ENCODE measurements at places on chromosomes 5 and 9.

DNA sequence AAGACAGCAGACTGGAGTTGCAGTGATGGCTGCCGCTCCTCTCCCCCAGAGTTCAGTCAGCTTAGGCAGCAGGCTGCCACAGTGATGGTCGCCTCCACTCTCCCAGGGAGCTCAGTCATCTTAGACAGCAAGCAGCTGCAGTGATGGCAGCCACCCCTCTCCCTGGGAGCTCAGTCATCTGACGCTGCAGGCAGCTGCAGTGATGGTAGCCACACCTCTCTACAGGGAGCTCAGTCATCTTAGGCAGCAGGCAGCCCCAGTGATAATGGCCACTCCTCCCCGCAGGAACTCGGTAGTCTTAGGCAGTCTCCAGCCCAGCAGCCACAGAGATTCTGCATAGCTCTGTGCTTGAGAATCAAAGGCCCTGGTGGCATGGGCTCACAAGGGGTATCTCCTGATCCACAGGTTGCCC lies 582.7 kb downstream of the DTWD2 start:
- DNase-seq: no peak

GRCh38 chr9:3922846-3923245 lies 377.0 kb downstream of the GLIS3 start:
- no peak for DNase-seq

- DNase-seq: no peak
Observed at GRCh38 chr5:120306303-120306702, 157.8 kb upstream of the PRR16 start.

DNA sequence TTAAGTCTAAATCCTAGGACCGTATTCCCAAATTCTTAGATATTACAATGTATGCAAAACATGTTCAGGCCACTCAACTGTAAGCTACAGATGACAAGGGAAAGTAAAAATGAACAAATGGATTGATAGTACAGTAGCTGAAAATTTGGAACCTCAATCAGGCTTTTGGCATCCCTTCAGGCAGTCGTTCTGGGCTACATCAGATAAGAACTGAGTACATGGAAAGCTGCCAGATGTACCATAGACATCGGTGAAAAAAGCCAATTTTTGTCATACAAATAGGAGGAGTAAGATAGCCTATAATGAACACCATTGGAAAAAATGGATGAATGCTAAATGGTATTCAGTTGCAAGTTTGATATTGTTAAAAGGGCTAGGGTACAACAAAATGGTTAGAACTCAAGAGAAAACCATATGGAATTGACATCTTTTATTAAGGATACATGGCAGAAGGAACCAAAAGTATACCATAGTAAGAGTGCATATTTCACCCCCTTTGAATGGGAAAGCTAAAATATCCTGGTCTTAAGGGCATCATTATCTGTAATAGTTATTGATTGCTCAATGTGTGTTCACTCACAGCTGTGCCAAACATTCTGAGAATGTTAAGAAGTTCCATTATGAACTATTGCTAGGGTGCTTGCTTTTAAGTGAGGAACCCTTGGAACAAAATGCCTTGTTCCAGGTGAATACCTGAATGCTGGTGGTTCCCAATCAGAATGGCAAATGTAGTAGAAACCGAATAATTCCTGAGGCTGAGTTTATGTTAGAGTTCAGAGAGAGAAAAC lies 86.4 kb downstream of the NR3C1 start:
- no peak for DNase-seq

DNA sequence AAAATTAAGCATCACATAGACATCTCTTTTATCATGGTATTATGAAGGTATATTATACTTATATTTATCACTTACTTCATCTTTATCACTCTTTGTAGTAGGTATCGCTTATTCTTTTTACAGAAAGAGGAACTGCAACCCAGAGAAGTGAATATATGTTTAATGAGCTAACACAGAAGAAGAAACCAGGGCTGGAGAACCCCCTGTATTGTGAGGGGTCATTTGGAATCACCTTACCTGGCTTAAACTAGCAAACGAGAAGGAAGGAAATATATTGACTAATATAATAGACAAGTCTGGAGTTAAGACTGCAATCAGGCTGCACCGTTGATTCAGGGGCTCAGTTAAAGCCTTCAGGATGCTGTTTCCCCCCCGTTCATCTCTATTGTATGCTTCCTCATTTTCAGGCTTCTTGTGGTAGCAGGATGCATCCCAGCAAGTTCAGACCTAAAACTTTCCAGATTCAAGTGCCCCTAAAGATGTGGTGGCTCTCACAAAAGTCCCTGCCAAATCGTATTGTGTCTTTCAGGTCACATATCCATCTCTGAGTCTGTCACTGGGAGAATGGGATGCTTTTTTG lies 146.4 kb downstream of the GCNT1 start:
- DNase-seq: no peak

DNA sequence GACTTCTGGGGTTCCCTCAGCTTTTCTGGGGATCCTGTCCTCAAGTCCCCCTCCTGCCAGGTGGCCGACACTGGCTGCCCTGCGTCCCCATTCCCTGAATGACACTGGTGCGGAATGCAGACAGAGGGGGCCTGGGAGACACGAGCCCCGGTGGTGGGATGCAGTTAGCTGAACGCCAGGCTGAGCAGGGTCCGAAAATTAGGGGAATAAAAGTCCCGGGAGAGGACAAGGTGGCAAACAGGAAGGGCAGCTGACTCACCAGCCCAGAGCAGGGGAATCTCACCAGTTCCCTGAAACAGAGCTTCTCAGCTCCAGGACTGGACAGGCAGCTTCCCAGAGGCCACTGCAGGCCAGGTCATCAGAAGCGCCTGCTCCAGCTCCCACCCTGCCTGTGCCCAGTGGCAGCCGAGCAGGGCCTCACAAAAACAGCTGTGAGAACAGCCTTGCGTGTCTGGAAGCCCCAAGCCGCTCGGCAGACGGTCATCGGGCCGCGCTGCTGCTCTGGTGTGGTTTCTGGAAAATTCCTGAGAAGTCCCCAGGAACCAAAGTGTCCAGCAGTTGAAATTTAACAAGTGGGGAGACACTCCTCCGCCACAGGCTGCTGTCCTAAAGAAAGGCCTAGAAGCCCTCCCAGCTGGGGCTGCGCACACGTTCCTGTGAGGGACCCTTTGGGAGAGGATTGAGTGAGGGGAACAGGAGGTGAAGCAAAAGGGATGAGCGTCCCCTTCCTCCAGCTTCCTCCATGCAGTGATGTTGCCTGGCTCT lies 47.6 kb upstream of the EXOC3 start:
- DNase-seq: no peak

GRCh38 chr5:79795764-79796398 lies 106.2 kb downstream of the CMYA5 start:
- no peak for DNase-seq

GRCh38 chr9:130117376-130117775 lies 54.8 kb upstream of the NCS1 start:
- DNase-seq: no peak

DNA sequence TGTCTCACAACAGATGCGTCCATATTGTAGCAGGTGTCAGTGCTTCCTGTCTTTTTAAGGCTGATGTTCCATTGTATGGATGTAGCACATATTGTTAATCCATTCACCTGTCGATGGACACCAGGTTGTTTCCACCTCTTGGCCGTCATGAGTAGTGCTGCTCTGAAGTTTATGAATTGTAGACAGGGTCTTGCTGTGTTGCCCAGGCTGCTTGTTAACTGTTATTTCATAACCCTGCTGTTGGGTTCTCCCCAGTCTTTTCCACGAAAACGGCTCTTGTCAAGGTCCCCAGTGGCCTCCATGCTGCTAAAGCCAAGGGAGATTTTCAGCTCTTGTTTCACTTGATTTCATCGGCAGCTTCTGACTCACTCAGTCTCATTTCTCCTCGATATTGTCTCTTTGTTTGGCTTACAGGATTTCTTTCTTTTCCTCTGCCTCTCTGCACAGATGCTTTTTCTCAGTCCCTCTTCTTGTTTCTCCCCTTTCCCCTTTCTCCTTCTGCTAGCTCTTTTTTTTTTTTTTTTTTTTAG lies 12.1 kb upstream of the PSD2 start:
- DNase-seq: no peak

GRCh38 chr9:72592502-72593403 lies 71.3 kb downstream of the TMC1 start:
- DNase-seq: no peak

GRCh38 chr5:94618029-94618492 lies 343 bp downstream of the KIAA0825 start:
- peak; percentile 35 for DNase-seq

GRCh38 chr9:11039006-11039405 lies 426.2 kb upstream of the PTPRD start:
- no peak for DNase-seq

- no peak for DNase-seq
Observed at GRCh38 chr5:159782197-159782994, 133.9 kb upstream of the ADRA1B start.

- no peak for DNase-seq
Observed at GRCh38 chr5:132666310-132667123, 7.3 kb upstream of the IL4 start.

- no peak for DNase-seq
Observed at GRCh38 chr9:133886563-133887501, 105.3 kb downstream of the VAV2 start.

GRCh38 chr9:9286001-9286400 lies 1326.8 kb downstream of the PTPRD start:
- no peak for DNase-seq

GRCh38 chr5:40093550-40093949 lies 586.2 kb upstream of the PTGER4 start:
- no peak for DNase-seq

GRCh38 chr5:158698023-158698639 lies 401.6 kb downstream of the EBF1 start:
- no peak for DNase-seq

- no peak for DNase-seq
Observed at GRCh38 chr5:33964132-33964700, 20.3 kb downstream of the SLC45A2 start.

DNA sequence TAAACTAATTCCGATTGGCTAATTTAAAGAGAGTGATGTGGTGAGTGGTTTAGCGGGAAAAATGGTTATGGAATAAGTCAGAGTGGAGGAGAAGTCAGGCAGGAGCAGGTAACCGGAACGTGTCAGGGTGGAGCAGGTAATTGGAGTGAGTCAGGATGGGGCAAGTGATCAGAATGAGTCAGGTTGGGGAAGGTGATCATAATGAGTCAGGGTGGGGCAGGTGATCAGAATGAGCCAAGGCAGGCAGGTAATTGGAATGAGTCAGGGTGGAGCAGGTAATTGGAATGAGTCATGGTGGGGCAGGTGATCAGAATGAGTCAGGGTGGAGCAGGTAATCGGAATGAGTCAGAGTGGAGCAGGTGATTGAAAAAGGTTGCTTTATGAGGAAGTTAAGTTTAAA lies 101.4 kb downstream of the TMEM167A start:
- no peak for DNase-seq

GRCh38 chr9:110895147-110895905 lies 142.9 kb downstream of the LPAR1 start:
- no peak for DNase-seq

DNA sequence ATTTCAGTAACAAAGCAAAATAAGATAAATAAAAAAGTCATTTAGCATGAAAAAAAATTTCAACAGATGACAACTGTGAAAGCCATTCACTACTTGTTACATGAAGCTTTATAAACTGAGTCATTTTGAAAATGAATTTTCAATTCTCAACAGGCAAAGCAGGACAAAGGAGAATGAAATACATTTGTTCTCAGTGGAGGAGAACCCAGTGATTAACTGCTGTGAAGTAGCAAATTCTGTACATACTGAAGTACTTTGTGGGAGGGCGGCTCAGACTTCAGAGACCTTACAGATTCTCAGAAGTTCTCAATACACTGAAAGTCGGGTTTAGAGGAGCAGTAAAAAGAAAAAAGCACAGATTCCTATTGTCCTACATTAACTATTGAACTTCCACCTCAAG lies 21.7 kb downstream of the SKIC3 start:
- no peak for DNase-seq

- DNase-seq: no peak
Observed at GRCh38 chr5:35342664-35343063, 112.4 kb upstream of the PRLR start.

DNA sequence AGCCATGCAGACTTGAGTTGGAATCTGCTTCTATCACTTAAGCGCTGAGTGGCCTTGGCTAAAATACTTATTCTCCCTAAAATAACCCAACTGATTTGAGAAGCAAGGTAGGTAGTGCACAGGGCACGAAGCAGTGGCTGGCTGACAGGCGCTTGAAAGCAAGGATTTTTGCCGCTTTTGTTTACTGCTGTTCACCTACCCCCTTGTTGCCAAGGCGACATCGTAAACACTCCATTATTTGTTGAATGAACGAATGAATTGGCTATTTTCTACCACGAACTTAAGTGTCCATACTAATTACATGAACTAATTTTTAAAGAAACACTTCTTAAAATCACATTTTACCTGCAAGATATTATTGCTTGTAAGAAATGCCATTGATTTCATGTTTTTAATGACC lies 98.0 kb downstream of the ANKH start:
- DNase-seq: no peak

DNA sequence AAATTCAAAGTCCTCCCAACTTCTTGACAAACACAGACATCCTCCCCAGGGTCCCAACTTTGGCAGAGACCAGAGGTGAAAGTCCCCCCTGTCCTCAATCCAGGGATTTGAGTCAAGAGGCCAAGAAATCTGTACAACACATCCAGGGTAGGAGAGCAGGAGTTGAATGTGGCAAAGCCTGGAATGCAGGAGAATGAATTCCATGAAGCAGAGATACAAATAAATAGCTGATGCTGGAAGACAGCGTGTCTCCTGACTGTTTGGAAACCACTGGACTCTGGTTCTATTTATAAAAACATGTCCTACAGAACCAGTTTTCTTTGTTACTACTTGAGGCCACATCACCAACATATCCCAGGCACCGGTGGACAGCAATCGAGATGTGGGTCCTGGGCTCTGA lies 43.7 kb upstream of the SLIT3 start:
- no peak for DNase-seq

DNA sequence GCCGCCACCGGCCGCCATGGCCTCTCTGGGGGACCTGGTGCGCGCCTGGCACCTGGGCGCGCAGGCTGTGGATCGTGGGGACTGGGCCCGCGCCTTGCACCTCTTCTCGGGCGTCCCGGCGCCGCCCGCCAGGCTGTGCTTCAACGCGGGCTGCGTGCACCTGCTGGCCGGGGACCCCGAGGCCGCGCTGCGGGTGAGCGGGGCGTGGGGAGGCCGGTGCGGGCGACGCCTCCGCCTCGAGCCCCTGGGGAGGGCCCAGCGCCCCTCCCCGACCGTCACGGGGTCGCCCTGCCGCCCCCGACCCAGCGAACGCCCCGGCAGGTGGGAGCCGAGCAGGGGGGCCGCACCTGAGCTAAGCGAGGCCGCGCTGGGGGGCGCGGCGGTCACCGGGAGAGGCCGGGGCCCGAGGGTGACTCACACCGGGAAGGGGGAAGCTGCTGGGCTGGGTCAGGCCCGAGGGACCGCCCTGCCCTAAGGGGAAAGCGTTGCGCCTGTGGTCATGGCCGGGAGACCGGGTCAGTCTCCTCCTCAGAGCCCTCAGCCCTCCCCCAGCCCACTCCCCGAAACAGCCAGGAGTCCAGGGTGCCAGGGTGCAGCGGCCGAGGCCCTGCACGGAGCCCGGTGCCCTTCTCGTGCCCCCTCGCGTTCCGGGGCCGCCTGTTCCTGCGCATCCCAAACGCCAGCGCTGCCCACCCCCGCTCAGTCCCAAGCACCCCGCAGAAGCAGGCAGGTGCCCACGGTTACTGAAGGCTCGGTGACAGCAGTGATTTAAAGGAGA lies 510 bp downstream of the NOXA1 start:
- DNase-seq: no peak

GRCh38 chr5:61277190-61277589 lies 54.9 kb upstream of the ZSWIM6 start:
- no peak for DNase-seq

- no peak for DNase-seq
Observed at GRCh38 chr5:159441441-159441840, 111.2 kb upstream of the IL12B start.

- no peak for DNase-seq
Observed at GRCh38 chr5:6822556-6823343, 109.5 kb downstream of the TENT4A start.
